ENCODE measurements at places on chromosomes 5 and 9.
A peak's percentile ranks its signal among the peaks of the same experiment; 100 is the strongest.

- DNase-seq = no peak
These were observed 22.3 kb downstream of the PRELID2 start for GRCh38 chr5:145812877-145813276.

DNA sequence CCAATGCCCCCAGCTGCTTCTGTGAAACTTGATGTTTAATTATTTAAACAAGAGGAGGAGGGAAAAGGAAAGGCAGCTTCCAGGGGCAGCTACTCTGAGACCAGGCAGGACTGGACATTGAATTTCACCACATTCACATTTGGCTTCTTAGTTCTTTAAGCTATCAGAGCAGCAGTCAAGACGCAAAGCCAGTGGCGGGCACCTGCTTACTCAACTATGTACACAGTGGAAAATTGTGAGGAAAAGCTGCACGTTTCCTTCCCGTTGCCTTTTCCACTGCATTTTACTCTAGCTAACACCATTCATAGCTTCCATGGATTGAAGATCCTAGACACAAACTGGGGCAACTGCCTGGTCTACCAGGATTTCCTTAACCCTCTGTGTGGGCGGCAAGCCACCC lies 200.3 kb downstream of the ERCC6L2 start:
- DNase-seq = no peak

DNA sequence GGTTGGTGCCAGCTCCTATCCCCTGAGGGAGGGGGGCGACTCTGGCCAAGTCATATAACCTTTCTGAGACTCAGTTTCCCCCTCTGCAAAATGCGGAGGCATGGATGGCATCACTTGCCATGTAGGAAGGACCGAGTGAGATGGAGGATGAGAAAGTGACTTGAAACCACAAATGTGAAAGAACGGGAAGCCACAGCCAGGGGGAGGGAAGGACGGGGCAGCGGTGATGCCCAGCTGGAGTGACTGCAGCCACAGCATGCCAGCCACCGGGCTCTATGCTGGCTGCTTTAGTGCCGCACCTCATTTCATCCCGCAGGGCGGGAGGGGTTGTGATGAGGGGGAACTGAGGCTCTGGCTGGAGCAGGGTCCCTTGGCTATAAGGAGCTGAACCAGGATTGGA lies 74.5 kb downstream of the HMCN2 start:
- no peak for DNase-seq

GRCh38 chr5:72648480-72648879 lies 141.3 kb upstream of the ZNF366 start:
- peak; percentile 24 for DNase-seq

- no peak for DNase-seq
These were observed 369.2 kb downstream of the TLE4 start for GRCh38 chr9:79940919-79941318.

DNA sequence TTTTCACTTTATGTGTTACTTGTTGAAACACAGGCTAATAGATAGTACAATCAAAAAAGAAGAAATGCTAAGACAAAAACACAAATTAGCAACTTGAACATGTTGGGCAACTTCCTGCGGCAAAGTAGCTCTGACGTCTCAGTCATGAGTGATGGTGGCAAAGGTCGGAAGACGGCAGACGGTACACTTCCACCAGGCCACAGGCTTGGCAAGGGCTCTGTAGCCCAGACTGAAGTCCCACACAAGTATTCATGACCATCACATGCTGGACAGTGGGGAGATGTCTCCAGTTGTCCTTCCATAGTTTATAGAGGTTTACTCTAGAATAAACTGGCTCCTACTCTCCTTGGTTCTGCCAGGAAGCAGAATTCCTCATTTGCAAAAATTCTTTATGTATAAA lies 831.3 kb downstream of the MTRR start:
- DNase-seq = no peak

DNA sequence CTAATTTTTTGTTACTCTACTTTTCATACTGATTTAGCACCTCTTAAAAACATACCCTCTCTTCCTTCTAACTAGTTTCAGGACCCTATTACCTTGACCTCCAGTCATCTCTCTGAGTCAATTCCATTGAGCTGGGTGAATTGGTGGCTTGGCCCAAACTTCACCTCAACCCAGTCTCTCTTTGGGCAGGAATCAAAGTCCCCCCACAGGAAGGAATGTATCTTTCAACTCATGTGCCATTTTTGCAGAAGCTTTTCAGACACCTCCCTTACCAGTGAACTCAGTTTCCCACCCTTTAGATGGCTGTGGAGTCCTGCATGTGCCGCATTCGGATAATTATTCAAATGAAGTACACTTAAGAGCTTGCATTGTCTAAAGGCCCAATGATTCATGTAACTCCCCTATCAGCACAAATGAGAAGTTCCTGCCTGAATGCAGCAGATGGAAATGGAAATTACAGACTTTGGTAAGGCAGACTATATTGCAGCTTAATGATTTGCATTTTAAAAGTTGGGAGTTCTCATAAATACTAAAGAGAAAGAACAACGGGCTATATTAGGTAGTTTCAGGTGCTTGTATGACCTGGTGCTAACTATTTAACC lies 693.5 kb downstream of the PTPRD start:
- no peak for DNase-seq

GRCh38 chr9:137899551-137900360 lies 22.2 kb downstream of the CACNA1B start:
- DNase-seq = no peak

DNA sequence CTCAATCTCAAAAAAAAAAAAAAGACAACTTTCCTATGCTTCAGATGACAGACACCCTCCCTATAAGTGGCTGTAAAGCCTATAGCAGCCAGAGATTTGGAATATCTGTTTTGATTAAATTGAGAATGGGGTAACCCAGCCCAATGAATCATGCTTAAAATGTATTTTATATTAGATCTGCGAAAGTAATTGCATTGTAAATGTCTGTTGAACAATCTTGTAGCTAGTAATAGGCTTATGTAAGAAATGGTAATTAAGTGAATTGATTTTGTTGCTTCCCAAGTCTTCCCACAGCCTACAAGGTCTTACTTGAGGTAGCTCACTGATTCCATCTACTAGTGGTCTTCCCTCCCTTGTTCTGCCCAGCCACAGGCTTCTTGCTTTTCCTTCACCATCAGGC lies 590.7 kb downstream of the ACTL7B start:
- no peak for DNase-seq

DNA sequence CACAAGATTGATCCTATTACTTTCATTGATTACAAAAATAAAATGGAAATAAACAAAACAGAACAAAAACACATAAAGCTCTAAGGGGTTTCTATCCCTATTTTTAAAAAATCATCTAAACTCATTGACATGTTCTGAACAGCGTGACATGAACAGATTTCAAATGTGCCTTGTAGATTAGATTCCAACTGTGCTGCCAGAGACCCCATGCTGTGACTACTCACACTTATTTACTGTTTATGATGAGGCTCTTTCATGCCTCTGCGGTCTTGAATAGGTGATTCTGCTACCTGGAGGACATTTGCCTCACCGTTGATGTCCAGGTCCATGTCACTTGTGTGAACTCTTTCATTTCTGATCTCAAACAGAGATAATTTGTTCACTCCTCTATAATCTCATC lies 990.2 kb downstream of the CDH12 start:
- DNase-seq = no peak

- peak; percentile 5 for DNase-seq
These were observed 15.4 kb downstream of the CCL28 start for GRCh38 chr5:43396762-43397304.

DNA sequence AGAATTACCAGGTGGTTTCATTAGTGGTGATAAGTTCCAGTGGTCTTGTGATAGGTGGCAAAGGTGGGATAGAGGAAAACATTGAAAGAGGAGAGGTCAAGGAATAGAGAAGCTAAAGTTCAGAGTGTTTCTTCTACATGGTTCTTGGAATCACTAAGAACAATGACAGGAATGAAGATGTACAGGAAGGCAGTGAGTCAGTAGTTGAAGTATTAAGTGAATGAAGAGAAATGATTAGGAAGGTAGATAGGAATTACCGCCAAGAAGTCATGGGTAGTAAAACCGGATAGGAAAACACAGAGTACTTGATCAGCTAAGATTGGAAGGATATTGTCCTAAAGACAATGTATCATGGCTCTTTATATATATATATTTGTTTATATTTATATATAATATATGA lies 37.9 kb upstream of the RASA1 start:
- peak; percentile 11 for DNase-seq

Data from AG10803 (cell line).